Fibroblast of upper back skin (primary cell): ENCODE measurements at places on chromosomes 1 and 21.

DNA sequence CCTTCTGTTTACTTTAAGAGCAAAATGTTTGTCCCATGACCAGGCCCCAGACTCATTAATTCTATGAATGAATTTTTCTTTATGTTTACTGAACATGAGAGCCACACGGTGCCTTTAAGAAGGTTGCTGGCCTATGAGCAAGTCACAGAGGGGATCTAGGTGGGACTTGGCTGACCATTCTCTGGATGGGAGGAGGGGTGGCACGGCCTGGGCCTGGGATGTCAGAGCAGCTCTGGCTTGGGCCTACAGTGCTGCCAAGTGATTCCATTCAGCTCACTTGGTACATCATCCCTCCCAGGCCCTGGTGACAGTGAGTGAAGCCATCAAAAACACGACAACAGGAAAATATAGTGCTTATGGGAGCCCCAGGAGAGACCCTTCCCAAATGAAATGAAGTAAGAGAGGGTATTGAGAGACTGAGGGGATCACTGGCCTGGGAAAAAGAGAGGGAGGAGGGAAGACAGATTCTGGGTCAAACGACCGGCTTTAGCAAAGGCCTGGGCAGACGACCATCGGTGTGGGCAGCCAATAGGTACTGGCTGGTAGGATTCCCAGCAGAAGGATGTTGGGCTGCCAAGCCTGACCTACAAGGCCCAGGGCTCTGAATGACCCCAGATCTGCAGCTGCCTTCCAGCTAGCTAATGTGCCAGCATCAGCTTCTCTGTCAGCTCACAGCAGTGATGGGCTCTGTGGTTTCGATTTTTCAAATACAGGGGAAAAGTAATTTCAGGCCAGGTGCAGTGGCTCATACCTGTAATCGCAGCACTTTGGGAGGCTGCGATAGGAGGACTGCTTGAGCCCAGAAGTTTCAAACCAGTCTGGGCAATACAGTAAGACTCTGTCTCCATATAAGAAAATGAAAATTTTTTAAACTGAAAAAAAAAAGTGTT is 3.3 kb downstream of the TMEM53 start:
- no peak for DNase-seq

GRCh38 chr1:51168936-51169335 is 66.9 kb downstream of the C1orf185 start:
- no peak for DNase-seq

- no peak for DNase-seq
These were observed 11.5 kb downstream of the MORN1 start for GRCh38 chr1:2379733-2380404.

GRCh38 chr1:44536357-44537209 is 131.5 kb downstream of the RNF220 start:
- DNase-seq = no peak

GRCh38 chr1:158054721-158055120 is 61.3 kb downstream of the KIRREL1 start:
- no peak for DNase-seq

GRCh38 chr1:169809370-169810095 is 14.8 kb upstream of the METTL18 start:
- DNase-seq = peak; percentile 33

DNA sequence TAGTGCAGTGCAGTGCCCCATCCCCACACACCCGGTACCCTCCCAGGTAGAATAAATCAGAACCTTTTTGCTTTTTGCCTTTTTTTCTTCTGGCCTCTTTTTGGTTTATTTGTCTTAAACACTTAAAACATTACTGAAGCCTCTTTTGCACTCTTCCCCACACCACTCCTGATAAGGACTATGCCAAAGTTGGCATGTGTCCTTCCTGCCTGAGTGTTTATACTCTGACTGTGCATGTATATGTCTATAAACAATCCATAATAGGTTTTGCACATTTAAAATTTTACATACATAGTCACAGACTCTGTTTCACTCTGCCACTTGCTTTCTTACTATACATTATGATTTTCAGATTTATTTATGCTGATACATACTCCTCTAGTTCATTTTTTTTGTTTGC is 59.6 kb downstream of the BEND5 start:
- no peak for DNase-seq

GRCh38 chr1:243982447-243983018 is 68.5 kb upstream of the ZBTB18 start:
- peak; percentile 13 for DNase-seq

- DNase-seq = no peak
These were observed 4.8 kb downstream of the MGST3 start for GRCh38 chr1:165635823-165636222.

GRCh38 chr1:13749543-13750341 is 49.8 kb downstream of the PRDM2 start:
- no peak for DNase-seq

- DNase-seq = no peak
These were observed 37.0 kb downstream of the TNFRSF8 start for GRCh38 chr1:12100071-12100470.

DNA sequence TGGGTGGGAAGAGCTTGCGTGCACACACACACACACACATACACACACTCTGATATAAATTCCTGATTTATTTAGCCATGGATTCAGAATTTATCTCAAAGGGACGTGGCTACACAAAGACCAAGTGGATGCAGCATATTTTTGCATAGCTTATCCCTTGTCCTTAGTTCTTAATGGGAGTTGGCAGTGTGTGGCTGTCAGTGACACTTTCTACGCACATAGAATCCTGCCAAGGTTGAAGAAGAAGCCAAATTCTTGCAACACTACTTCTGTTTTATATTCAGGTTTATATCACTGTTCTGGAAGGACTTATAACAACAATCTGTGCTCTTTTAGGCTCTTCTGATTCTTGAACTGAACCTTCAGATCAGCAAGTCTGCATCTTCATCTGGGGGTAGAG is 292.7 kb downstream of the CAMTA1 start:
- DNase-seq = no peak

DNA sequence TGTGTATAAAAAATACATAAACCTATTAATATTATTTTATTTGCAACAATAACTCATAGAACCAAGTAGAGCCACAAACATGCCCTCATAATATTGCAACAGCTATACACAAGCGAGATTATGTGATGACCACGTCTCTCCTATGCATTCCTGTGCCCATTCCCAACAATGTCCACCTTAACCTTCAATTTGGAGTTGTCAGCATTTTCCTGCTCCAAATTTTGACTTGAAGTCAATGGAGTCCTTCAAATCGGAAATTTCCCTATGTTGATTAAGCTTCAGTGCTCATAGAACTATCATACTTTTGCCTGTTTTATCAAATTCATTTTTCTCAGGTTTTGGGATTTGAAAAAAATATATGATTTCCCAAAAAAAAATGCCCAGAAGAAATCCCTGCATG is 27.4 kb upstream of the FAM20B start:
- no peak for DNase-seq

- DNase-seq = no peak
These were observed 146.7 kb downstream of the HLX start for GRCh38 chr1:221025956-221026355.

DNA sequence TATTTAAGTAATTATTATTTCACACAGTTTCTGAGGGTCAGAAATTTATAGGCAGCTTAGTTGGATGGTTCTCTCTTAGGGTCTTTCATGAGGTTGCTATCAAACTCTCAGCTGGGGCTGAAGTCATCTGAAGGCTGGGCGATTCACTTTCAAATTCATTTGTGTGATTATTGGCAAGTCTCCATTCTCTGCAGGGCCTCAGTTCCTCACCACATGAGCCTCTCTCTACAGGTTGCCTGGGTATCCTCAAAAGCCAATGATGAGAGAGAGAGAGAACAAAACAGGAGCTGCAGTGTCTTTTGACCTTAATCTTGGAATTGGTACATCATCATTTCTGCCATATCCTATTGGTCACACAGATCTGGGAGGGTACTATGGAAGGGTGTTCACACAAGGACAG is 29.6 kb upstream of the COG2 start:
- no peak for DNase-seq

- no peak for DNase-seq
These were observed 292.1 kb upstream of the SNX7 start for GRCh38 chr1:98369463-98369862.
